ENCODE measurements at places on chromosomes 4 and X.

GRCh38 chr4:158238575-158238974 is 28.3 kb downstream of the TMEM144 start:
- no peak for DNase-seq

DNA sequence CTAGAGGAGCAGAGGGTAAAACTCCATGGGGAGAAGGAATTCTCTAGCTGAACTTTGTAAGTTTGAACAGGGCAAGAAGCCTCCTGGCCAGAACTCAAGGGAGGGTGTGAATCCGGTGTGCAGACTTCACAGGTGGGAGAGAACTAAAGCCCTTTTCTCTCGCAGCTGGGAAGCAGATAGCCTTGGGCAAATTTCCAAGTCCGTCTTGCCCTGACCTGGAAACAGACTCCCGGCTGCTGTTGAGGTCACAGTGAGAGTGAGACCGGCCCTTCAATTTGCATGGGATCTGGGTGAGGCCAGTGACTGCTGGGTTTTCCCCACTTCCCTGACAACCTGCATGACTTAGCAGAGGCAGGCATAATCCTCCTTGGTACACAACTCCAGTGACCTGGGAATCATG is 94.5 kb upstream of the ZNF827 start:
- DNase-seq, result no peak

- no peak for DNase-seq
Measured at GRCh38 chr4:32798471-32799159, 2078.4 kb downstream of the PCDH7 start.

- DNase-seq, result no peak
Measured at GRCh38 chrX:97096385-97096784, 212.7 kb downstream of the RPA4 start.

DNA sequence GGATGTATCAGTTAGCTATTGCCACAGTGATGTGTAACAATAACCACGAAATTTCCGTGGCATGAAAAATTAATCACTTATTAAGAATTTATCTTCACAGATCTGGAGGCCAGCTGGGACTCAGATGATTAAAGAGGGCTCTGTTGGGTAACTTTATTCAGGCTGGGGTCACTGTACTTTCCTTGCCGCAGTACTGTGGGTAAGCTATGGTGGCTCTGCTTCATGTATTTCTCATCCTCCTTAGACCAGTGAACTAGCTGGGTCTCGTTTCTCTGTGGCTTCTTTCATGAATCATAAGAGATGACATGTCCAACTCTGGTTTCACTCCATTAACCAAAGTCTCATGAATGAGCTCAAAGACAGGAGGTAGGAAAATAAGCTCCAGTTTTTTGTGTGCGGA is 13.5 kb downstream of the TEX13B start:
- no peak for DNase-seq

DNA sequence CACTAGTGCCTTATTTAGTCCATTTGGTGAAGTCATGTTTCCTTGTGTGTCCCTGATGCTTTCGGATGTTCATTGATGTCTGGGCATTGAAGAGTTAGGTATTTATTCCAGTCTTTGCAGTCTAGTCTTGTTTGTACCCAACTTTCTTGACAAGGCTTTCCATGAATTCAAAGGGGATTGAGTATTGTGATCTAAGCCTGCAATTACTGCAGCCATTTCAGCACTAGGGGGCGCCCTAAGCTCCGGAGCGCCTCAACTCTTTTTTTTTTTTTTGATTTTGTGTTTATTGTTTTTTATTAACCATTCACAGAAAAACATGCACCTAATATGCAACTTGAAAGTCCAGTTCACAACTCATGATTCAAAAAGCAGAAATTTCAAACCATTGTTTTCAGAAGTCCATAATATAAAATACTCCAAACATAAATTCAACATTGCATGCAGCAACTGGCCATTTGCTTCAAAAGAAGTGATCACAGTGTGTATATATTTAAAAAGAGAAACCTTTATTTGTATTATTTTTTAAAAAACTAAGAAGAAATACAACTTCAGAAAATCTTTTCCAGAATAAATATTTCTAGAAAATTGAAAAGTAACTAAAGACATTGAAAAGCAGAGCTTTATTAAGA is 59.2 kb downstream of the PTPN13 start:
- DNase-seq, result no peak

DNA sequence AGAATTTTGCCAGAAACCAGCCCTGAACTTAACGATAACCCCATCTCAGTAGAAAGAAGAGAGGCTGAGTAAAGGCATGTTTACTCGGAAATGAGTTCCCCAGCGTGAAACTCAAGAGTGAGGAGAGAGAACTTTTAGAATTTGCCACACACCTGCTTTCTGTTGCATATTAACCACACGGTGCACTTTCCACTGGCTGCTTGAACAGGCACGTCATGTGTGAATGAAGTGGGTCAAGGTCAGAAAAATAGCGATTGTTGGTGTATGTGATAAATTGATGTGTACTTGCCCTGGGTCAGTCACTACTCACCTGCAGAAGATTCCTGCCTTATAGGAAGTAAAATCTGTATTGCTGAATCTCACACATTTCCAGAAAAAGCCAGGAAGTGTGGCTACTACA is 395.7 kb downstream of the TRIML1 start:
- DNase-seq, result no peak

DNA sequence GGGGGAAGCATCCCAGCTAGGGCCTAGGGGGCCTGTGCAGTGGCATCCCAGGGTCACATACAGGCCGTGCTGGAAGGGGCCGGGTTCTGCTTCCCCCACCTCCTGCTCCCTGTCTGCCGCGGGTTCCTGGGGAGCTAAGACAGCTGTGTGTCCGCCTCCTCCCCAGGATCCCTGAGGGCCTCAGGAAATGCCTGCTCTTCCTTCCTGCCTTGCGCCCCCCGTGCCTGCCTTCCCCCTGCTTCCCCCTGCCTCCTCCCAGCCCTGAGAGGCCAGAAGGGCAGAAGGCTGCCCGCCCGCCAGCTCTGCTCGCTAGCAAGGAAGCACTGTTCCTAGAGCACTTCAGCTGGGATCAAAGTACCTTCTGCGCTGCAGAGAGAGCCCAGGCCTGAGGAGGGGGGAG is 2.9 kb upstream of the BGN start:
- no peak for DNase-seq

GRCh38 chr4:150150629-150151062 is 72.4 kb downstream of the DCLK2 start:
- DNase-seq, result no peak

DNA sequence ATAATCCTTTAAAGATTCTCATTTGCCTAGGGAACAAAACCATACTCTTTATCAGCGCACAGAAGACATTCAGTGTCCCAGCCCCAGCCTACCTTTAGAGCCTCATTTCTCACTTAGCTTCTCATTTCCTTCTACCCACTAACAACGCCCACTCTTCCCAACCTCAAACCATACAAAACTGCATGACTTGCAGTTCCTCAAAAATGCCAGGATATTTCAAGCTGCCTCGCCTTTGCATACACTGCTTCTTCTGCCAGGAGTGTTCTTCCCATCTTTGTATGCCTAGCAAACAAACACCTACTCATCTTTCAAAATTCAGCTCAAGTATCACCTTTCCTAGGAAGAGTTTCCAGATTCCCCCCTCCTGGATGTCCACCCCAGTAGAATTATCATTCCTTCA is 129.9 kb upstream of the ADGRL3 start:
- DNase-seq, result no peak
